MM.1S (cell line): ENCODE measurements at places on chromosomes 11 and 22.

DNA sequence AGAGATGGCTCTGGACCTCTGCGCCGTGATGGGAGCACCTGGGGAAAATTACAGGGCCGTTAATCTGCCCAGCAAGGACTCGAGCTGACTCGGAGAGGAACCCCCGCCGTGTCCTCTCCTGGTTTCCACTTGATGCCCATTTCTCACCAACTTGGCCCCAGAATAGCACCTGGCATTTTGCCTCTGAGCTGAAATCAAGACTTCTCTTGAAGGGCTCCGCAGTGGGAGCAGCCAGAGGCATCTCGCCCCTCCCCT is 19.0 kb upstream of the CABP7 start:
- DNase-seq: no peak

- no peak for DNase-seq
These were observed 1.1 kb downstream of the TBCEL start for GRCh38 chr11:121024989-121025388.

DNA sequence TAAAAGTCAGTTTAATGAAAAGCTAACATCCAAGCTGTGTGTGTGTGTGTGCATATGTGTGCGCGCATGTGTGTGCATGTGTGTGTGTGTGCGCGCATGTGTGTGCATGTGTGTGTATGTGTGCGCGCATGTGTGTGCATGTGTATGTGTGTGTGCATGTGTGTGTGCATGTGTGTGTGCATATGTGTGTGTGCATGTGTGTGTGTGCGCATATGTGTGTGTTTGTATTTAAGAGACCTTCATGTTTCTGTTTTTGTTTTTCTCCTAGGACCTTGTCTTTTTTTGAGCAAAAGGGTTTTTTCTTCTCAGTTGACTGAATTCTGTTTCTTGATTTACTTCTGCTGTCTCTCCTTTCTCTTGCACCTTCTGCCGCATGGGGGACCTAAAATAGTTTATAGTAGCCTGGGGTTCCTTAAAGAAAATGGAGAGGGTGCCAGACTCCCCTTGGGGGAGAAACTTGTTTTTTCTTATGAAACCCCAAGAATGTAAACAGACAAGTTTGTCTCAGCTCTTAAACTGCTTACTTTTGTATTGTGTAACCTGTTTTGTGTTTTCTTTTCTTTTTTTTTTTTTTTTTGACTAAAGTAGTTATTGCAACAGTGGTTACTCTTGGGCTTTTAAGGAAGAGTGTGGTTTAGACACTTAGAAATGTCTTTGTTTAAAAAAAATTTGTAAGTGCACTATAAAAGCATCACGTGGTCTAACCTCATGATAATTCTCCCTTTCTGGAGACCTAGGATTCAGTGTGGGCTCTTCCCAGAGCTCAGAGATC is 53.0 kb downstream of the OSBPL5 start:
- DNase-seq: no peak

DNA sequence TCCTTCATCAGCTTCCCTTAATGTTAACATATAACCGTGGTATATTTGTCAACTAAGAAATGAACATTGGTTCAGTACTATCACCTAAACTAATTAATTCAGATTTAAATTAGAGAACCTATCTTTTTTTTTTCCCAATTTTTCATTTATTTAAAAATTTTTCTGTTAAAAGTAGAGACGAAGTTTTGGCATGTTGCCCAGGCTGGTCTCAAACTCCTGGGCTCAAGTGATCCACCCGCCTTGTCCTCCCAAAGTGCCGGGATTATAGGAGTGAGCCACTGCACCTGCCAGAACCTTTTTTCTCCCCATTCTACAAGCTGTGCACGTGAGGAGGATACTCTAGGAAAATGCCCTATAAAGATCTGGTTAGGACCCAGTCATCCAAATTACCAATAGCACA is 3.6 kb downstream of the EI24 start:
- DNase-seq: no peak

DNA sequence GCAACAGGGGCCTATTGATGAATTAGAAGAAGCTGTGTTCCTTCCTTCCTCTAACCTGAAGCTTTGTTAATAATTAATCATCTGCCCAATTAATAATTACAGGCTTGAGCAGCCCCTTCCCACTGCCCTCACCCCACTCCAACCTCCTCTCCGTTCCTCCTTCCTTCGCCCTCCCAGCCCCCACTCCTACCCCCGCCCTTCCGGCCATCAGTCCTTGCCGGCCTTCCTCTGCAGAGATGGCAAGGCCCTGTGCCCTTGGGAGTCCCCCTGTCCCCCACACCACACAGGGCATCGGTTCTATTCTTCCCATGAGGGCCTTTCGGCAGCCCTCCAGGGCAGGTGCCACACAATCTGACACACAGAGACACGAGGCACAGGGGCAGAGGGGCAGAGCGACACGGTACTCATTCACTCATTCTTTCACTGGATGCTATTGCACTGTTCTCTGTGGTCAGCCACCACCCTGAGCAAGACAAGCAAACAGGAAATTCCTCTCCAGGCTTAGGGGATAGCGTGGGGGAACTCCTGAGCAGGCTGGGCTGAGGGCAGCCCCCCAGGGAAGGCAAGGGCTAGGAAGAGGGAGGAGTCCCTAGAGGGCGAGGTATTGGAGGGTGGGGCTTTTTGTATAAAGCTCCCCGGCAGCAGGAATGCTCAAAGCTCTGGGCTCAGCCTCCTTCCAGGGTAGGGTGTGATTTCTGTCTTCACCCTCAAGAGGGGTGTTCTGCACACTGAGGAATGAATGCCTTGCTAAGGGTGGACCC is 14.7 kb downstream of the MGAT3 start:
- peak; percentile 70 for DNase-seq

DNA sequence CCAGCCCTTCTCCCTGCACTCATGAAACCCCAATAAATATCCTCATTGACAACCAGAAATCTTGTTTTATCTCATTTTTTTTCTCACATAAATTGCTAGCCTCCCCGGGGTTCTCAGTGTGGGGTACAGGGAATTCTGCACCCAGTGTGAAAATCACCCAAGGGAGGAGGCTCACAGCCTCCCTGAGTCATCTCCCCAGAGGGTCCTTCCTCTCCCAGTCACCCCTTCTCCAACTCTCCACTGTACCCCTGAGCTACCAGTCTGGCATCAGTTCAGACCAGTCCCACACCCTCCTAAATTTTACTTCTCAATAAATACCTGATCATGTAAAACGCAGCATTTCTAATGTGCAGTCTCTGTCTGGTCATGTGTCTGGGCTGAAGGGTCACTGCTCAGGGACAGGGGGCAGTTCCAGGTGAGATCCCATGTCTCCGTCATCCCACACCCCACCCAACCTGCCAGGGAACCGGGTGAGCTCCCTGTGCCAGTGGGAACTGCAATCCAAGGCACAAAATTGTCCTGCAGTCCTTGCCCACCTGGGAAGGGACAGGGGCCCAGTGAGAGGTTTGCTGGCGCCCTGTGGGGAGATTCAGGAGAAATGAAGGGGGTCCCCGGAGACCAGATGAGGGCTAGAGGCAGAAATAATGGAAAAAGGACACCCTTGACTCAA is 8.3 kb downstream of the IGLL5 start:
- DNase-seq: peak; percentile 89

DNA sequence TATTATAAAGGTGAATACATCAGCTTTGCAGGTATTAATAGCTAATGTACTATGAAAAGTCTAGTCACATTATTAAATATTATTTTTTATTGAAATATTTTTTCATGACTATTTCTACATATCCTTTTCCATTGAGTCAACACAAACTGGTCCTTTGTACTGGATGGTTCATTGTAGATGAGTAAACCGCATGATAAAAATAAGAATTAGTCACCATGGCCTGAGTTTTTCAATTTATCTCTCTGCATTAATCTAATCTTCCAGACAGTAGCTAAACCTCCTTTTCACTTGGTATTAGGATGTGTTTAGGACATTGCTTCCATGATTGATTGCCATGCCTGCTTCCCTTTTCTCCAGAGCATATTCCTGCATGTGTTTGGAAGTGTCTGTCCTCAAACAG is 439.4 kb upstream of the ARHGAP42 start:
- DNase-seq: no peak

GRCh38 chr22:27483095-27483785 is 318.3 kb downstream of the MN1 start:
- no peak for DNase-seq

GRCh38 chr22:46114518-46115387 is 35.6 kb upstream of the PPARA start:
- DNase-seq: no peak

- no peak for DNase-seq
These were observed 108.4 kb downstream of the ABTB2 start for GRCh38 chr11:34249439-34249838.

DNA sequence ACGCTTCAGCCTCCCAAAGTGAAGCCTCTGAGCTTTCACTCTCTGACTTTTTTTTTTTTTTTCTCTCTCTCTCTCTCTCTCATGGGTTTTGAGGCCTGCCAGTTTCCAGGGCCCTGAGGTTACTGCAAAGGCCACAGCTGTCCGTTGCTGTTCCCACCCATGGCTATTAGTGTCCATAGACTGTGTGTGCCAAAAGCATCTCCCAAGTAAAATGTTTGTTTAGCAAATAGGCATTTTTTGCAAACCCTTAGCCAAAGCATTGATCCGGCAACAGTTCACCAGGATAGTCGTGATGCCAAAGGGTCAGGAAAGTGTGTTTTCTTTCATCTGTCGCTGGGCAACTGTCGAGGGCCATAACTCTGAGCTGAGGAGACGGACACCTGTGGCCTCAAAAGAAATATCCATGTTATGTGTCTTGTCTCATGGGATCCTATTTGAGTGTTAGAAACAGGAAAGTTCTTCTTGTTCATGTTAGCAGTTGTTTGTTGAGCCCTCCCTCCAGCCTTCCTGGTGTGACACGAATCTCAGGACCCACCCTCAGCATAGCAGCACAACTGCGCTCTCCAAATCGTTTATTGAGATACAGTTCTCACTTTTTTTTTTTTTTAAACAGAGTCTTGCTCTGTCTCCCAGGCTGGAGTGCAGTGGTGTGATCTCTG is 18.4 kb downstream of the FADS2 start:
- DNase-seq: no peak

DNA sequence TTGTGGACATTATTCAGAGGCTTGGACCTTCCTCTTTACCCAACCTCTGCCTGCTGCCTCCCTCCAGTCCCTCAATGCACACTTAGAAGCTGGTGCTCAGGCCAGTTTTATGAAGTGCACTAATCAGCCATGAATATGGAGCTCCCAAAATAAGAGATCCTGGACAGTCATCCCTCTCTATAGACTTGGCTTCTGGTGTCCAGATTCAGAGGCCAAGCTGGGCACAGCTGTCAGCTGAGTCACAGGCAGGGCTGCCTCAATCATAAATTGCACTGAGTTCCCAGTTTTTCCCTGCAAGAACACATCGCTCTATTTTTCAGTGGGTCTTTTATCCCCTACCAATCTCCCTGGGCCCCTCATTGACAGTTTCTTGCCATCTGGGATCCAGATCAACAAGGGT is 161.7 kb upstream of the CADM1 start:
- no peak for DNase-seq

- DNase-seq: peak; percentile 89
These were observed 1.4 kb upstream of the GGA1 start for GRCh38 chr22:37607010-37607934.

DNA sequence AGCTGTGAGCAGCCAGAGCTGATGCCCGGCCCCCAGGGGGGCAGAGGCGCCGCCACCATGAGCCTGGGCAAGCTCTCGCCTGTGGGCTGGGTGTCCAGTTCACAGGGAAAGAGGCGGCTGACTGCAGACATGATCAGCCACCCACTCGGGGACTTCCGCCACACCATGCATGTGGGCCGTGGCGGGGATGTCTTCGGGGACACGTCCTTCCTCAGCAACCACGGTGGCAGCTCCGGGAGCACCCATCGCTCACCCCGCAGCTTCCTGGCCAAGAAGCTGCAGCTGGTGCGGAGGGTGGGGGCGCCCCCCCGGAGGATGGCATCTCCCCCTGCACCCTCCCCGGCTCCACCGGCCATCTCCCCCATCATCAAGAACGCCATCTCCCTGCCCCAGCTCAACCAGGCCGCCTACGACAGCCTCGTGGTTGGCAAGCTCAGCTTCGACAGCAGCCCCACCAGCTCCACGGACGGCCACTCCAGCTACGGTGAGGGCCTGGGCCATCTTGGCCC is 6.1 kb downstream of the CDC42EP1 start:
- no peak for DNase-seq

- no peak for DNase-seq
These were observed 334.5 kb downstream of the CTTN start for GRCh38 chr11:70732881-70733196.

DNA sequence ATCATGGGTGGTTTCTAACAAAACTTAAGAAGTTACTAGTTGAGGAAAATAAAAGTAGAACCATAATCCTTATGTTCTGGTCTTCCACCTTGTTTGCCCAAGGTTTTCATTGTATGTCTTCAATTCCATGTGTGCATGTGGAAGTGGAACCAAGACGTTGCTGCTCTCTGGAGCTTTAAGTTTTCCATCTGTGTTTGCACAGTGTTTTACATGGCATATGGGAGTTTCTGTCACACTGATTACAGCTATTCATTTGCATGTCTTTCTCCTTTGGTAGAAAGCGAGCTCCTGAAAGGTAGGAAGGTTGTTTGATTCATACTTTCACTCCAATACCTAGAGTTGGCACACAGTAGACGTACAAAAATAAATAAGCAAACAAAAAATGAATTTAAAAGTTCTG is 112.6 kb upstream of the LUZP2 start:
- DNase-seq: no peak

GRCh38 chr11:58577555-58578135 is 1.2 kb upstream of the ZFP91 start:
- DNase-seq: peak; percentile 95

- no peak for DNase-seq
These were observed 27.9 kb upstream of the RIC3 start for GRCh38 chr11:8196749-8197148.

- DNase-seq: no peak
These were observed 1167.3 kb downstream of the TBC1D22A start for GRCh38 chr22:47929646-47930185.

DNA sequence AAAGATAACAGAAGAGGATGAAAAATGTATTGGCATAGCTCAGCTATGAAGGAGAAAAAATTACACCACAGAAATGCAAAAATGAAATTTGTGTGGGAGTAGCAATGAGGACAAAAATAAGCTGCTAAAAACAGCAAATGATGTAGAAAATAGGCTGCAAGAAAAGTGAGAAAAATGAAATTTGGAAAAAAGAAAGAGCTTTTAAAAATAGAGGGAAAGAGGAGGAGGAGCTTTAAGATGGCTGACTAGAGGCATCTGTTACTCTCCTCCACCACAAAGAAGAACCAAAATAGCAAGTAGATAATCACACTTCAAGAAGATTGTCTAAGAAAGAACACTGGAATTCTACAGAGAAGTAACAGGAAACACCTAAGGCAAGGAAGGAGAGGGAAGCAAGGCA is 23.7 kb upstream of the OR5AN1 start:
- DNase-seq: no peak

DNA sequence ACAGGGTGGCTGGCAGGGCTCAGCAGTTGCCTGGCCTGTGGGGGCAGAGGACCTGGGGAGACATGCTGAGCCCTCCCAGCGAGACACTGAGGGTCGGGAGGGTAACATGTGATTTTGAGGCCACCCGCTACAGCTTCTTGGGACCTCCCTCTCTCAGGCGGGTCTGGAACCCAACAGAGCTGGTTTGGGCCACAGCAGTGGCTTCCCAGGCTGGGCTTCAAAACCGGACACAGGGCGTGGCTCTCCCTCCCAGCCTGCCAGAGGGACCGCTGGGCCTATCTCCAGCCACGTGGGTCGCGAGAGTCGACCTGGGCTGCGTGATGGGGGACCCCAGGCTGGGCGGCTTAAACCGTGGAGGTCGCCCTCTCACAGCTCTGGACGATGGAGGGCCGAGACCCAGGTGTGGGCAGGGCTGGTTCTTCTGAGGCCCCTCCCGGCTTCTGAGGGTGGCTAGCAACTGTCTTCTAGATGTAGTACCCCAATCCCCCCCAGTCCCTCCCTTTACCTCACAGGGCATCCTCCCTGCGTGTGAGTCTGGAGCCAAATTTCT is 91.7 kb downstream of the KCNQ1 start:
- no peak for DNase-seq

- peak; percentile 76 for DNase-seq
These were observed 1.9 kb downstream of the POLD4 start for GRCh38 chr11:67351275-67352005.
